ENCODE measurements at places on chromosomes 3 and 15.

DNA sequence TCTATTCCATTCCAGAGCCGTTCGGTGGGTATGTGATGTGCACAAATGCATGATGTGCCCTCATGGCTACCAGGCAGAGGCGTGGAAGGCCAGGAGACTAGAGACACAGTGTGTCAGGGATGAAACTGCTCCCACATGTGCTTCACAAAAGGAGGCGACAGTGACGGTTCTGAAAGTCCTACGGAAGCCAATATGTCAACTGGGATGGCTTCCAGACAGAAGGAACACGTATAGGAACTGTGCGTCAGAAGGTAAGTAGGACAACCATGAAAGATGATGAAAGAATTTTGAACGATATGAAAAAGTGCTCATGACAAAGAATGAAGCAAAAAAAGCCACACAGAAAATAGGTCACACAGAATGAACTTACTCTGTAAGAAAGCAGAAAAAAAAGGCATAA lies 34.1 kb downstream of the GLB1 start:
- no peak for DNase-seq

DNA sequence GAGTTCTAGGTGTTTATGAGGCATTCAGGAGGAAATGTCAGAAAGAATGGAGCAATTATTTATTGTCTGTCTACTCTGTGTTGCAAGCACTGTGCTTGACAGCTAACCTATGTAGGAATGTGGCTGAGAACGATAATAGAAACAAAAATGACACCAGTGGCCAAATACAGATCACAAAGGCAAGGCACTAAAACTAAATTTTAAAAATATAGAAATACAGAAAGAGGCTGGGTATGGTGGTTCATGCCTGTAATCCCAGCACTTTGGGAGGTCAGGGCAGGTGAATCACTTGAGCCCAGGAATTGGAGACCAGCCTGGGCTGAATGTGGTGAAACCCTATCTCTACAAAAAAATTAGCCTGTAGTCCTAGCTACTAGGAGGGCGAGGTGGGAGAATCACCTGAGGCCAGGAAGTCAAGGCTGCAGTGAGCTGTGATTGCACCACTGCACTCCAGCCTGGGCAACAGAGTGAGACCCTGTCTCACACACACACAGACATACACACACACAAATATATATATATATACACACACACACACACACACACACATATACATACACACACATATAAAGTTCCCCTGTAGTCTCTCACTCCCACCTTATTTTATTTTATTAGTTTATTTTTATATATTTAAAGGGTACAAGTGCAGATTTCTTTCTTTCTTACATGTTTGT lies 6.0 kb downstream of the PRKCI start:
- no peak for DNase-seq

DNA sequence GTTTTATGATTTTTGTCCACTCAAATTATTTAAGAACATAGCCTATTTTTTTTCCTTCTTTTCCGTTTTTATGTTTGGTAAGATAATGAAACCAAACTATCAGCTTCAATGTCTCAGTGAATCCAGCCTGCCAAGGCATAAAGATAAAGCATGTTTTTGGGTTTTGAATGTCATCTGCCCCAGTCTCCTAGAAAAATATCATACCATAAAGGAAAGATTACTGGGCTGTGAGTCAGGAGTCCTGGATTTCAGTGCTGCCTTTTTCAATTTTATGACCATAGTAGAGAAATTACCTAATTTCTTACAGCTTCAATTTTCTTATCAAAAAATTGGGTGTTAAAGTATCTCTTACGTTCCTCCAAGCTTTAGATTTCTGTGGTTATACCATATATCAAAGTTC lies 87.5 kb downstream of the GAP43 start:
- no peak for DNase-seq

GRCh38 chr3:154236331-154236730 lies 88.0 kb downstream of the DHX36 start:
- peak; percentile 38 for DNase-seq

DNA sequence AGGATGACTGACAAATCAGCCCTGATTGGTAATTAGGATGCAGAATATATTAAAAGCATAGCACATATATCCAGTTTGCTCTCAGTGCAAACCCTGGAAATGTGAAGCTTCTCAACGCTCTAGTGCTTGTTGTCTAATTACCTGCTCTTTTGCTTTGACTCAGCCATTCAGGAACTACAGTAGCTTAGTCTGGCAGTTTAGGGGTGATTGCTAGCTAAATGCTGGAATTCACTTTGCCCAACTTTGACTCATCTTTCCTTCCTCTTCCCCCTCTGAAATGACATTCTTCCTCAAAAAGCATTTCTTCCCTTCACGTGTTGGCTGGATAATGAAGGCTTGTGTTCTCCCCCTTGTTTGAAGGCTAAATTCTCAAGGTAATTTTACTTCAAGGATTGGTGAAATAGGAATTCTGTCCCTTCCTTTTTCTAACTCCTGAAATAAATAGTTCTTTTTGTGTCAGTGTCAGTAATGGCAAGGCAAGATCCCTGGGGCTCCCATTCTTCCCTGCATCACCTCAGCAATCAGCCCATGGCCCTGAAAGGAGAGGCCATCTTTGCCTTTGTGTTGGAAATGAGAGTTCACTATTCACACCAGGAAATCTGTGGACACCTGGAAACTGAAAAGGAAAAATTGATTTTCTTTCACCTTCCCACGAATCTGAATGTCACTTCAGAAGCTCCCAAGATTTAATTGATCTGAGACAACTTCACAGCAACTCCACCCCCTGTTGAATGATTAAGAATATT lies 103.6 kb downstream of the ECT2 start:
- DNase-seq = no peak

DNA sequence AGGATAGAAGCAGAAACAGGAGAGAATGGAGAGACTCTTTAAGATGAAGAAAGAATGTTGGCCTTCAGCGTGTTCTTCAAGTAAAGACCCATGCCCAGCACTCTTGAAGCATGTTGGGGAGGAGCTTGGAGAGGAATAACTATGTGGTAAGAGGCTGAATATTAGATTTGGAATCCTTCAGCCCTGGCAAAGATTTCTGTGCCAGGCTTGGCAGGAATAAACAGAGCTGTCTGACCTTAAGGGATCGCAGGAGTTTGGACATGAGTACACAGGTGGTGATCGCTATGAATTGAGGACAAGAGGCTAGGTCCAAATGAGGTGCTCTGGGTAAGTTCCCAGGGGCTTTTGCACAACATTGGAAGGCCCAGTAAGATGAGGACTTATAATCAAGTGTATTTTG lies 132.6 kb upstream of the TBL1XR1 start:
- DNase-seq = no peak

GRCh38 chr3:121794264-121794983 lies 40.4 kb downstream of the IQCB1 start:
- no peak for DNase-seq

DNA sequence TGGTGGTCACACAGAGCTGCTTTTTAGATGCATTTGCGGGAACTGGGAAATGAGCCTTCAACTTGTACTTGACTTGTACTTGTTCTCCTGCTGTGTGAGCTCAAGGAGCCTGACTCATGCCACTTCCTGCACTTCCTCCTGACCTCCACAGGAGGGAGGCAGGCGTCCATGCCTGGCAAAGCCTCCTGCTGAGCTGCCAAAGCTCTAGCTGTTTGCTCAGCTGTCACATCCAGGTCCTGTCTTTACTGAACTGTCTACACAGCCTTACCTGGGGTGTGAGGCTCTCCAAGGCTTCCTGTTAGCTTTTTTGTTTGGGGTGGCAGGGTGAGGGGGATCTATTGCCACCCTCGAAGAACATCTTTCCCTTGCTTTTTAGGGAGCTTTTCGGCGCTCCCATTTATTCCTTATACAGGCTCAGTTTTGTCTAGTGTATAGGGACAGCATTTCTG lies 6.4 kb downstream of the THPO start:
- peak; percentile 93 for DNase-seq

DNA sequence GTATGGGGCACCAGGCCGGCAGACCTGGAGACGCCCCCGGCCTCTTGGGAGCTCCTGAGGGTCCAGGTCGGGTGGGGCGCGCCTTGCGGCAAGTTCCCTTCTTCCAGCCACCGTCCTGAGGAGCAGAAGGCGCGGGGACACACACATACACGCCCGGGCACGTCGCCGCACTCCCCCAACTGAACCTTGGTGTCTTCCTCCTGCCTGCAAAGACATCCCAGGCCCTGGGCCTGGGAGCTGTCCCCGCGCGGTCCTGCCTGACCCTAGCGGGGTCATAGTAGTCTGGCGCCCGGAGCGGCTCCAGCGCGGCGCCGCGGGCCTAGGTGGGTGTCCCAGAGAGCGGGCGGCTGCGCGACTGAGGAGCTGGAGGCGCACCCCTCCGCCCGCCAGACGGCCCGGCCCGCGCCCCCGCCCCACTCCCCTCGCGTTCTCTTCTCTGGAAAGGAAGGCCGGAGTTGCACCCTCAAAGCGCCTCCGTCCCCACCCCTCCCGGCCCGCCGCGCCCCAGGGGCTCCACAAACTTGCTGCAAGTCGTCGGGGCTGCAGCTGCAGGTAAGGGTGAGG lies 185.9 kb upstream of the LINGO1 start:
- no peak for DNase-seq

DNA sequence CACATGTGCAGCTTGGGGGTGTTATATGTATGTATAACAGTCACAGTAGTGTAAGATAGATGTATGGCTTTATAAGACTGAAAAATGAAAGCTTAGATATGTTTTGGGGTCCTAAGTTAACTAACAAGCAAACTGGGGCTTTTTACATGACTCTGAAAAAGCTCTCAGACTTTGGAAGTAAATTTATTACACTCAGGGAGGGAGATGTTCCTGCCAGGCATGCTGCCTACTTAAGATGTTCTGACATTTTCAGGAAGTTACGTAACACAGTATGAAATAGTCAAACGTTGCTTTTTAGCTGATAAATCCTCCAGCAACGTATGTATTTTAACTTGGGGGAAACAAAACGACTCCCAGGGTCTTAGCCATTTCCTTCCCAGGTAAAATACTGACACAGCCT lies 1.7 kb upstream of the IFT57 start:
- DNase-seq = peak; percentile 40

GRCh38 chr15:83379579-83379959 lies 67.6 kb upstream of the SH3GL3 start:
- no peak for DNase-seq

DNA sequence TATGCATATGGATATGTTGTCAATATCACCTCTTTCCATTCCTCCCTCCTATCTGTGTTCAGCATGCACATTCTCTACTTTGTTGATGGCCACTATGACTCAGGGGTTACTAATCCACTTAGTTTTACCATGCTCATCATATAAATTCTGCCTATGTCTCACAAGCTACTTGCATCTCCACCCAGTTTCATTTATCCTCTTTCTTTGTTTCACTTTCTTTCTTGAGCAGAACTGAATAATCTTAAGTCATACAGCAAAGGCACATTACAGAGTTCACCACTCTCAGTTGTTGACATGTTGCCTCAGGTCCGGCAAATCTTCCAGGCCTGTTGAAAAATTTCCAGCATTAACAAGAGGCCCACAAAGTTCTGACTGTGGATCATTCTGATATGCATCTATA lies 71.5 kb downstream of the SSR3 start:
- peak; percentile 38 for DNase-seq

GRCh38 chr15:51335538-51336410 lies 2.6 kb downstream of the CYP19A1 start:
- no peak for DNase-seq

DNA sequence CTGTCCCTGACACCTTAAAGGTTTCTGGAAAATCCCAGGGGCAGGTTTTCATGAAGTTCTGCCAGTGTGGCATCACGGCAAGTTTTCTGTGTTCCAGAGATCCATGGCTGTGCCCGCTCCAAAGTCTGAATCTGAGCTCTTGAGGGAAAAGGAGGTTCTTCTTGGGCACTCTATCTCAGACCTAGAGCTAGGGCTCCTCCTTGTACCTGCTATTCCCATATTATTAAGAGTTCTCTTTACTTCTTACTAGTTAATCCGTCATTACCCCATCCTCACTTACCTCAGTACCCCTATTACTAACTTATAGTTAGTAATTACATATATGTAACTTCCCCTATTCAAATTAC lies 5.9 kb upstream of the TRA2B start:
- DNase-seq = no peak

- DNase-seq = no peak
Observed at GRCh38 chr15:86229306-86229705, 149.6 kb downstream of the AGBL1 start.

GRCh38 chr3:151067158-151067557 lies 18.3 kb upstream of the MED12L start:
- DNase-seq = no peak

GRCh38 chr3:63037116-63037515 lies 161.9 kb upstream of the CADPS start:
- DNase-seq = no peak

DNA sequence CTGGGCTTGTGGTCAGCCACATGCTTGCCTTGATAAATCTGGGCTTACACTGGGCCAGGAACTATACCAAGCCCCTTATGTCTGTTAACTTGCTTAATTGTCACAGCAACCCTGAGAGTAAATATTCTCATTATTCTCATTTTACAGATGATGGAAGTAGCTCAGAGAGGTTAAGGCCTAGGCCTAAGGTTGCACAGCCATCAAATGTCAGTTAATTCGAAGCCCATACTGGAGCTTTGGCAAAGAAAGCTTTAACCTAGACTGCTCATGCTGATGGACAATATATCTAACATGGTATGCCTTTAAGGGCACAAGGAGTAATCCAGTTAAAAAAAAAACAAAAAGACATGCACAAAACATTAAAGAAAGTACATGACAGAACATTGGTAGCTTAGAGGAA lies 220.1 kb downstream of the FEZF2 start:
- DNase-seq = no peak

GRCh38 chr3:76502076-76502475 lies 537.8 kb upstream of the ROBO2 start:
- DNase-seq = no peak

DNA sequence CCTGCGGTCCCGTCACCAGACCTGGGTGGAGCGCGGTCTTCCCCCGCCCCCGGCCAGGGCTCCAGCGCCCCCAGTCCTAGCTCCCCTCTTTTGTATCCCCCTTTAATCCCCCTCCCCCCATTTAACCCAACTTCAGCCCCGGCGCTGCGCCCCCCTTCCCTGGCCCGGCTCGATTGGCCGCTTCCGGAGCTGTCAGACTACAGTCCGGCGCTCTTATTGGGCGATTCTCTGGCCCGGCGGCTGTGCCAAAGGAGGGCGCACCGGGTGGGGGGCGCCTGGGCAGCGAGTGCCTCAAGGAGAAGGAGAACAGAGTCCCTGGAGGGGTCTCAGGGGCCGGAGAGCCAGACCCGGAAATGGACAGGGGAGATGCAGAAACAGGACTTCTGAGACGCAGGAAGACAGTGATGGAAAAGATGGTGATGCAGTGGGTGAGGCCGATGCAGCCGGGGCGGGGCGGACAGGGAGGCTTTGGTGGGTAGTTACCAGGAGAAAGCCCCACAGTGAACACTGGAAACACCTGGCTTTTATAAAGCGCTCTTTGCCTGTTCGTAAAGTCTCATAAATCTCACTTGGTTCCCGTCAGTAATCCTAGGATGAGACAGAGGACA lies 1.2 kb upstream of the ADCY5 start:
- DNase-seq = peak; percentile 60

GRCh38 chr3:21259896-21260295 lies 491.1 kb downstream of the ZNF385D start:
- no peak for DNase-seq
